Stimulated activated CD4-positive, alpha-beta T cell treated with anti-CD3 and anti-CD28 coated beads, TNF-alpha, amount 100 ng/mL, for 24 hours (primary cell): ENCODE measurements at places on chromosomes 1 and 21.

DNA sequence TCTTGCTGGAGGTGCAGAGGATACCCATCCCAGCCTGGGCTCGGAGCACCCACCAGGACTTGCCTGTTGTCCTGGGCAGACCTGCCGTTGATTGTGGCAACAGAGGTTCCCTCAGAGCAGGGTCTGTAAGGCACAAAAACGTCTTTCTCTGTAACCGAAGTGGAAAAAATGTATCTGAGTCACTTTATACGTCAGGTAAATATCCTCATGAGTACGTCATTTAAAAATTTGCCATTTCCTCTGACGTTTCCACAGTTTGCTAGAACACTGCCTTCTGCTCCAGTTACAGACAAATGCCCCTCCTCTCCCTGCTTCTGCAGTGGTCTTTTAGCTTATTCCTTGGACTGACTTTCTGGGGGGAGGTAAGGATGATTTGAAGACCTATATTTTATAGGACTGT is 326.8 kb downstream of the HHAT start:
- DNase-seq, result no peak

GRCh38 chr1:220151454-220151853 is 57.5 kb downstream of the IARS2 start:
- no peak for DNase-seq

GRCh38 chr1:4046836-4047461 is 146.9 kb upstream of the C1orf174 start:
- no peak for DNase-seq

DNA sequence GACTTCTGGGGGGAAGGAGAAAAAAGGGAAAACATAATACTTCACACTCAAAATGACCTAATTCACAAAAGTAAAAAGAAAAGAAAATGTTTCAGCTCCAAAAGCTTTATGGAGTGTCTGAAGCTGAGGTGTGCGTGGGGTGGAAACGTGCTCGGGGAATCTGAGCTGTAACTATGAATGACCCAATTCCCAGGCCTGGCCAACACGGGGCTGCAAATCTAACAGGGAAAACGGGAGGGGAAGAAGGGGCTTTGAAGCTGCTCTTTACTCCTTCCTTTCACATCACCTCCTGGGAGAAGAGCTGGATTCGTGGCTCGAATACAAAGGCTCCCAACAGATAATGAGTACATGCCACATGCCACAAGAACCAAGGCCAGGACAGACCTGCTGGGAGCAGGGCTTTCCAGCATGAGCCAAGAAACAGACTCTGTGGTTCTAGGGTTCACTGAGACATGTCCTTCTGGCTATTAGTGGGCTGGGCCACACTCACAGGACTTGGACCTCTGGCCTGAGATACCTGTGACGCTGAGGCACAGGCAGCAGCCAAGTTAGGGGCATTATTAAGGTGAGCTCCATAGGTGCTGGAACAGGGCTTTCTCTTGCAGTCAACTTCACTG is 51.5 kb downstream of the SLC66A1 start:
- no peak for DNase-seq

DNA sequence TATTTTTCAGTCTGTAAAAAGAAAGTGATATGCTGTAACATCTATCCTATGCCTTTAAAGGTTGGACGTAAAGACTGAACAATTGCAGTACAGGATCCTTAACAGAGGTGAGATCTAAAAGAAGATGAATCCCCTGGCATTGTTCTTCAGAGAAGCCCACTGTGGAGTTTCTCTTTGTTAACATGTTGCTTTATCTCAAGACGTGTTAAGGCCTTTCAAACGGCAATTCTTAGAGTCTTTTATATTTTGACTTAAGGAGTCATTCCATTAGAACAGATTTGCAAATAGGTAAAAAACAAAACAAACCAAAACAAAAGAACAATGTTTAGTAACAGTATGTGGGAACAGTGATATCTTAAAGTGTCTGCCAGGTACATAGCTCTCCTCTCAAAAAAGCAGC is 225.1 kb upstream of the ZP4 start:
- no peak for DNase-seq

- no peak for DNase-seq
Observed at GRCh38 chr1:3869751-3870301, 12.6 kb downstream of the DFFB start.

DNA sequence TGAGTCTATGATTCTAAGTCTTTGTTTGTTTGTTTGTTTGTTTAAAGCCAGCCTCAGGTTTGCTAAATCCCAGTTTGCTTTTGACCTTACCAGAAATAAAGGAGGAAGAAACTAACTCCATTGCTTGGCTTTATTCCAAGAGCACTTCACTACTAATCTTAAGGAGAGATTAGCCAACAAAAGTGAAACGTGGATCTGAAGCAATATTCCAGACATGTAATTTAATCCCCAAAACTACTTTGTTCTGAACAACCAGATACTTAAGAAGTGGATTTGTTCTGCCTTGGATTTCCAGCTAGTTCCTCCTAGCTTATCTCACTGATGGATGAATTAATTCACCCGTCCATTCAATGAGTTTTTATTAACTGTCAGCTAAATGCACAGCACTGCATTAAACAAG is 15.9 kb upstream of the CEP350 start:
- no peak for DNase-seq

DNA sequence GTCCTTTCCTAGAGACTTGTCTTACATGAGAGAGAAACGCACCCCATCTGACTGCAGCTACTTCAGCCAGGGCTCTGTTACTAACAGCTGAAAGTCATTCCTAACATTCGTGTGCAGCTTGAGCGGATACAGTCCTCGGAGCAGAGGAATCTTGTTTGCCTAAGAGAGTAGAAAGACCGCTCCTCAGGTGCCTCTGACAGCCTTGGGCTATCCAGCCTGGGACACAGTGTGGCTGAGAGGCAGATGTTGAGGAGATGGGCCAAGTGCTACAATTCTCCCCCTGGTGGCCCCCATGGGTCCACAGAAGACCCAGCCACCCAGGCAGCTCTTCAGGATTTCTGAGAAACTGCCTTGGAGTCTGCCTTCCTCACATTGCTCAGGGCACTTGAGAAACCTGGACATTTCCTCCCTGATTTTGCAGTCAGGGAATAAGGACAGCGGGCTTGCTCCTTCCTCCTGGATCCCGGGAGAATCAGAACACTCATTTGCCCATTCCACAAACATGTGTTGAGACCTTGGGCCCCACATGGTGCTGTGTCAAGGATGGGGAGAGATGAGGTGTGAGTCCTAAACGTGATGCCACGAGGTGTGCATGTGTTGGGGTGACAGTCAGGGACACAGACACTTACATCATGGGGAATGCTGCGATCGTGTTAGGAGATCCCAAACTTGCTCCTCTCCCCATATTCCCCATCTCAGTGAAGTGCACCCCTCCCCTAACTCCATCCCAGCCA is 13.1 kb downstream of the TRIM62 start:
- DNase-seq, result no peak

DNA sequence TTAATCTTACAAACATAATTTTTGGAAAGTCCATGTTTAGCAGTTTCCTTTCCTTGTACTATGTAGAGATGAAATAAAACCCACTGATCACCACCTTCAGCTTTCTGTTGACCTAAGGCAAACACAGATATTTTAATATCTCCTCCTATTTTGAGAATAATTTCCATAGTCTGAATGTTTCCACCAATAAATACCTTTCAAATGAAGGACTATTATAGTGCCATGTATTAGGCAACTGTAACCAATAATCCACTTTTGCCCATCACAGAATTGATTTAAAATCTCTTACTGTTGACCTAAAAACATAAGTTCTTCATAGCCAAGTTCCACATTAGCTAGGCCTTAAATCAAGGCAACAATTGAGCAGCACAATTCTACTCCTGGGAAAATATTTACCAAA is 1.8 kb downstream of the CDC42BPA start:
- no peak for DNase-seq

- no peak for DNase-seq
Observed at GRCh38 chr1:109823543-109824348, 60.0 kb upstream of the EPS8L3 start.

DNA sequence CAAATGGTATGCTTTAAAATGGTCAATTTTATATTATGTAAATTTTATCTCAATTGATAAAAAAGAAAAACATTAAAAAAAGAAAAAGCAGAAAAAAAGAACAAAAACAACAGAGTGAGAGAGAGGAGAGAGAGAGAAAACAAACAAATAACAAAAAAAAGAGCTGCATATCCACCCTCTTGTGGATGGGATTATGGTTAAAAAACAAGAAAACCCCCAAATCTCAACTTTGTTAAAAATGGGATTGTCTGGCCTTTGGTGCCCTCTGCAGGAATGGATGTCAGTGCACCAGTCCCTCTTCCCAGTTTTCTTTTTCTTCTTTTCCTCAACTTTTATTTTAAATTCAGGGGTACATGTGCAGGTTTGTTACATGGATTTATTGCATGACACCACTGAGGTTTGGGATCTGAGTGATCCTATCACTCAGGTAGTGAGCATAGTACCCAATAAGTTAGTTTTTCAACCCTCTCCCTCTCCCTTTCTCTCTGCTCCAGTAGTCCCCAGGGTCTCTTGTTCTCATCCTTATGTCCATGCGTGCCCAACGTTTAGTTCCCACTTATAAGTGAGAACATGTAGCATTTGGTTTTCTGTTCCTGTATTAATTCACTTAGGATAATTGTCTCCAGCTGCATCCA is 28.1 kb downstream of the RNF187 start:
- no peak for DNase-seq

- no peak for DNase-seq
Observed at GRCh38 chr1:96544051-96544830, 177.3 kb upstream of the PTBP2 start.

GRCh38 chr1:86939406-86939805 is 25.0 kb downstream of the HS2ST1 start:
- DNase-seq, result no peak

DNA sequence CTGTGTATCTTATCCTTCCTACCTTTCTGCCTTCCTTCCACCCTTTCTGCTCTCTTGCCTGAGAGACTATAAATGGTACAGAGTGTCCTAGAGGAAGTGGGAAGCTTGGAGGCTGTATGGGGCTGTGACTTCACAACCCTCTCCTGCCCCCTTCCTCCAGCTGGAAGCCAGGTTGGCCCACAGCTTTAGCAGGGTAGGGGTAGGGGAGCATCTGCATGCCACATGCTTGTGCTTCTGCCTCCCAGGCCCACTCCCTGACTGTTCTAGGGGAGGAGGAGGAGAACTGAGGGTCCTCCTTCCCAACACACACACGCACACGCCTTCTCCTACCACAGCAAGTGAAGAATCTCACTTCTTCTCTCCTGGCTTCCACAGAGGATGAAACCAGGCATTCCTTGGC is 3.9 kb upstream of the SLC27A3 start:
- no peak for DNase-seq

DNA sequence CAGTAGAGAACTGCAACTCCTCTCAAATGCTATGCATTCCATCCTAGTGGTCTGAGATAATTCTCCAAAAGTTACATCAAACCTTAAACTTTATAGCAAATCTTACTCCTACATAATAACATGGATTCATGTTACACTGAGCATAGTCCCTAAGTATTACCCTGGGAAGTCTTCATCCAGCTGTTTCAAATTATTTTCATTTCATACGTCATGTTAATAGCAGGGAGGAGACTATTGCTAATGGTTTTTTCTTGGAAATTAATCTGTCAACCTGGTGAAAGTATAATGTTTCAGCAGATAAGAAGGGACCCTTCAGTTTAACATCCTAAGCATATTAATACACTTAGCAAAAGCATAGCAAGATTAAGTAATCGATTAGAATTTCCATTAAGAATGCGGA is 318.1 kb downstream of the USP25 start:
- no peak for DNase-seq

- no peak for DNase-seq
Observed at GRCh38 chr1:107198561-107198960, 57.7 kb downstream of the NTNG1 start.

- DNase-seq, result no peak
Observed at GRCh38 chr21:37419228-37419906, 52.8 kb downstream of the DYRK1A start.

DNA sequence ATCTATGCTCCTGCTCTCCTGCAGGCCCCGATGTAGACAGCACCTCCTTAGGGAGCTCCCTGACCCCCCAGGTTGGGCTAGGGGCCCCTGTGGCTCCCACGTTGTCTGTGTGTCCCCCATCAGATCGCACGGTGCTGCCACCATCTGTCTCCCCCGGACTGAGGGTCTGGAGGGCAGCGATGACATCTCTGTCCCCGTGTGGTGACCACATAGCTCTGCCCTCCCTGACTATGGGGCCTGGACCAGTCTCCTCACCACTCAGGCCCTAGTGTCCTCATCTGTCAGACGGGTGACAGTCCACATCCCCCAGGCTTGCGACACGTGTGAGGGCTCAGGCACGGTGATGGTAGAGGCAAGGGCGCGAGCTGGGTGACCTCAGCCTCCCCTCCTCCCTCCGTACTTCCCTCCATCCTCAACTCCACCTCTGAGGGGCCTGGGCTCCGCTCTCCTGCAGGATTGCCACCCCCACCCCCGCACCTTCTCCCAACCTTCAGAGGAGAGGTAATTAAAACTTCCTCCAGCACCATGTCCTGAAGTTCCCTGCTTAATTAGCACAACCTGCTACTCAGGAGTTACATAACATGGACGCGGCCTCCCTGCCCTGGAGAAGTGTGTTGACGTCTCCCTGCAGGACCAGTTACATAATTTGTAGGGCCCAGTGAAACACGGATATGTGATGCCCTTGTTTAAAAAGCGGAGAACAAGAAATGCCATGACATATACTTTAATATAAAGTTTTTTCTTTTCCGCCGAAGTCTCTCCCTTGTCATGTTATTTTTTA is 288.2 kb downstream of the PTPRU start:
- no peak for DNase-seq

GRCh38 chr1:61742620-61743430 is 545 bp downstream of the PATJ start:
- DNase-seq, result no peak
